ENCODE measurements at places on chromosomes 11 and 22.

DNA sequence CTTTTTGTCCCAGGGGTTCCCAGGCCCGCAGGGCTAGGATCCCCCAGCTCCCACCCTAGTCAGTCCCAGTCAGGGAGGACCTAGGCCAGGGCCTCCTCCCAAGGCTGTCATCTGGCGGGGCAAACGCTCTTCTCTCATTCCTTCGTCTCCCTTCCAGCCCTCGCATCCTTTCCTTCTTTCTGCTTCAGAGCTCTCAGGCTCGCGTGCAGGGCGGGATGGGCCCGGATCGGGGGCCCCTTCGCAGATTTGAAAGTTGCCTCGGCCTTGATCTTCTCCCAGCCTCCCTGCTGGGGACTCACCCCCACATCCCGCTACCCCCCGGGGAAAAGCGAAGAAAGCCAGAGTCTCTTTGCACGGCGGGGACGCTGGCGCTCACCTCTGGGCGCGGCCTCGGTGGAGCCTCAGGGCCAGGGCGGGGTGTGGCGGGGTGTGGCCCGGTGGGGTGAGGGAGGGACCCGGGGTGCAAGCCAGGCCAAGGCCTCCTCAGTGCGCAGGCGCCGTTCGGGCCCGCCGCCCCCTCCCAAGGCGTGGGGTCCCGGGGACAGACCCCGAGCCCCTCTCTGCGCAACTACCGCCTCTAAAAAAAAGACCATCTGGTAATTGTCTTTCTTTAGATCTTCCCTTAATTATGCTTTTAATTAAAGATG is 14.8 kb upstream of the PAX6 start:
- no peak for DNase-seq

DNA sequence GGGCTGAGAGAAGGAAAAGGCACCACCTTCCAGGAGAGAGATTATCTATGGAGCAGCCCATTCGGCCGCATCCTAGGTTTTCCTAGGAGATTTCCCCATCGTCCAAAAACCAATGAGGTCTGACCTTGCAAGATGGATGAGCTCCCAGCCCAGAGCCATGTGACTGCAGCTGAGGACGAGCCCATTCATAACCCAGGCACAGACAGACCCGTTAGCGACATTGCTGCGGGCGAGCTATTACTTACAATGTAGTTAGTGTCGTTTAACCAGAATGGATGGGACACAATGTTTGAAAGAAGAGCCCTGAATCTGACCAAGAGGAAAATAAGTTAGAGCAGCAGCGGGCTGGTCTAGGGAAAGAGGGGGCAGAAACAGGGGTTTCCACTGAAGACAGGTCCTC is 395.9 kb upstream of the CADM1 start:
- no peak for DNase-seq

GRCh38 chr11:69569306-69570200 is 71.4 kb upstream of the CCND1 start:
- DNase-seq: no peak

DNA sequence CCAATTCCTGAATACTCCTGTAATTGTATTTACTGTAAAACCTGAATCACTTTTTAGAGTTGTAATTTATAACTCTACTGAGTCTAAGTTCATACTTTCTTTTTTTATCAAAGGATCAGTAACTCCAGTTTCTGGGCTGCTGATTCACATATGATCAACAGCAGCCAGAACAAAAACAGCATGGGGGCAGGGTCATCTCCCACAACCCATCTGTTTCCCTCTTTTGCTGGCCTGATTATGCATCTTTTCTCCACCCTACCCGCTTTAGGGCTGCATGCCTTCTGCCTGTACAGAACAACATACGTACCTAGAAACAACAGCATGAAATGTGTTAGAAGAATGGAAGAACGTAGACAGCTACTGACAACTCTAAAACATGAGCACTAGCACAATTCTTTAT is 76.0 kb downstream of the MRTFA start:
- peak; percentile 7 for DNase-seq
